Inflammatory macrophage treated with lipopolysaccharide for 1 hour (primary cell): ENCODE measurements at places on chromosomes 2 and 18.
A peak's percentile ranks its signal among the peaks of the same experiment; 100 is the strongest.

DNA sequence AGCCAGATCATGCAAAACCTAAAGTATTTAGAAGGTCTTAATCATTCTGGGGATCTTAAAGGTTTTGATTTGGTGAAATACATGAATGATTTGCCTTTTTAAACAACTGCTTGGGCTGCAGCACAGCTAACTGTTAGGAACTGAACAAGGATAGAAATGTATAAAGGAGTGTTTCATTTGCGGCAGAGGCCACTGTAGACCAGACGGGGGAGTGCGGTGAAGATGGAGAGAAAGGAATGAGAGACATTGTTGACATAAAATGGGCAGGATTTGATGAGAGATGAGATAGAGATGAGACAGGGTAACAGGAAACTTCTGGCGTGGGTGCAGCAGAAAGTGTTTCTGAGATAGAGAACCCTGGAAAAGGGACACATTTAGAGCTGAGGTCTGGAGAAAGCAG is 308.1 kb downstream of the TMX3 start:
- no peak for DNase-seq

DNA sequence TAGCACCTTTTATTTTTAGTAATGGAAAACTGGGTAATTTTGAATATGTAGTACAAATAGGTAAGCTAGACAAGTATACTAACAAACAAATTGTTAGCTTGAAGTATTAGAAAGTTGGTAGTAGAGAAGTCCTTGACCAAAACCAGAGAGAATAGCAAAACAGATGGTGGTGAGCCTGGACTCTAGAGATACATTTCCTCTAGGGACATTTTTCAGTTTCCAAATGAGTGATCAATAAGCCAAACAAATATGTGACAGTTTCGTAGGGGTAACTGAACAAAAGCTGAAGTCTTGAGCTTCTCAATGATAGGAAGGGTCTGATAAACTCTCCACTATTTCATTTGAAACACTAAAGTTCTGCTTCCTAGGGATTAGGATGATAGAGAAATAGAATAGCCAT is 692.0 kb upstream of the FAM98A start:
- DNase-seq, result no peak

GRCh38 chr2:215728504-215729065 is 284.8 kb downstream of the MREG start:
- DNase-seq, result peak; percentile 91

- DNase-seq, result no peak
Measured at GRCh38 chr2:49369101-49369500, 214.8 kb upstream of the FSHR start.

DNA sequence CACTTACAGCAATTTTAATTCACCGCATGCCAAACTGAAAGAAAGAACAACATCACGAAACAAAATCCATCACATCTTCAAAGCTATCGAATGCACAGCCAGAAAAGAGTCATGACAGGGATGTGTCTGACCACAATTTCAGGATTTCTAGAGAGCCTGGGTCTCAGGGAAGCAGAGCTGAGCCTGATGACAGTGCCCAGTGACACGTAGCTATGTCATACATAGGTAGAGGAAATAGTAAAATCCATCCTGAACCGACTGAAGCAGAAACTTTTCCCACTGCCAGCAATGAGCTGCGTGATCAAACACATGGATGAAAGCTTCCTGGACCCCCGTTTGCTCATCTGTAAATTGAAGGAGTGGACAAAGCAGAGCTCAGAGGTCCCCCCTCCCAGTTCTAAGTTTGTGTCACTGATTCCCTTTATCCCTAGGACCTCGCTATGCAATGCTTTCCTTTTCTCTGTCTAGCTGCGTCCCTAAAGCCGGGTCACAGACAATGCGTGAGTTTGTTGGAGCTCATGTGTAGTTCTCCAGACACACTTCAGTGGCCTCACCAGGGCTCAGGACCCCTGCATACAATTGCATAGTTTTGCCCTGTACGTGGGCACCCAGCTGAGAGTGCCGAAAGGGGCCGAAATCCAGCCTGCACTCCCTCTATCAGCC is 37.6 kb downstream of the CCBE1 start:
- DNase-seq, result no peak

DNA sequence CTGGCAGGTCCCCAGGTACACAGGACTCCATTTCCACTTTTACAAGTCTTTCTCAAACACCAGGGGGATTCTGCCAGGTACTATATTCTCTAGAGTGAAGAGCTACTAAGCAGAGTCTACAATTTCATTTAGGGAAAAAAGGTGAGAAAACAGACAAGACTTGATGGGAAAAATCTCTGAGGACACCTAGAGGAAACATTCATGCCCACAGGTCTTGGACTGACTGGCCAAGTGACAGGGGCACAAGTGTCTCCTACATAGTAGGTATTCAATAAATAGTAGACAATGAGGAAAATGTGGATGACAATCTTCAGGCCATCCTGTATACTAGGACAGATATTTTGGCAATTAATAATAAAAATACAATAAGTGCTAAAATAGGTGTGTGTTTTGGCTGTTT is 228.6 kb downstream of the CLIP4 start:
- no peak for DNase-seq

GRCh38 chr2:238254095-238254723 is 14.4 kb upstream of the HES6 start:
- no peak for DNase-seq

- no peak for DNase-seq
Measured at GRCh38 chr2:179646862-179647587, 214.4 kb downstream of the ZNF385B start.

DNA sequence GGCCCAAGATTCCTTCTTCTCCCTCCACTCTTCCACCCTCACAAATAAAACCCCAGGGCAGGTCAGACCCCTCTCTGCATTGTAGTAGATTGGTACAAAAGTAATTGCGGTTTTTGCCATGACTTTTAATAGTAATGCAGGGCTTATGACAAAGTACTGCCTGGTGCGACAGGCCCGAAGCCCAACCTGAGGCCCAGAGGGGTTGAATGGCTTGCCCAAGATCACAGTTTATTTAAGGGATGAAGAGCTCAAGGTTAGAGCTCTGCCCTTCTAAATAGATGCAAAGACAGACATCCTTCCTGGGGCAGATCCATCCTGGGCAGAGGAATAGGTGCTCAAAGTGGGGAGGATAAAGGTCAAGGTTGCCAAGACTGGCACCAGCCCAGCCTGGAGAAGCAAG is 899 bp upstream of the PSTPIP2 start:
- no peak for DNase-seq

GRCh38 chr18:74518456-74519295 is 15.6 kb upstream of the CNDP1 start:
- no peak for DNase-seq
